Suppressor macrophage treated with lipopolysaccharide for 4 hours (primary cell): ENCODE measurements at places on chromosomes 2 and 18.

DNA sequence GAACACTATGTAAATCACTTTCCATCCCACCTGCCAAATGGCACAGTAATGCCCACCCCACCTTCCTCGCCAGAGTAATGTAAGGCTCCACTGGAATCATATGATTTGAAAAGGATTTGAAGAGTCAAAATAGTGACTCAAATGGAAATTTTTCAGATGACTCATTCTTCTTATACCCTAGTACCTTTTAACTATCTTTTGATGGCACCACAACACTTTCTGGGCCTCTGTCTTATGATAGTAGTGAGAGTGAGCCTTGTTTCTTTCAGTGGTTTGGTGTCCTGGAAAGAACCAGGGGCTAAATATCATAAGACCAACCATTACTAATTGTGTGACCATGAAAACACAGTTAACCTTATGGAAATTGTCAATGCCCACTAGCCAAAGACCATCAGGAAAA lies 235.4 kb upstream of the SLC14A2 start:
- no peak for DNase-seq

DNA sequence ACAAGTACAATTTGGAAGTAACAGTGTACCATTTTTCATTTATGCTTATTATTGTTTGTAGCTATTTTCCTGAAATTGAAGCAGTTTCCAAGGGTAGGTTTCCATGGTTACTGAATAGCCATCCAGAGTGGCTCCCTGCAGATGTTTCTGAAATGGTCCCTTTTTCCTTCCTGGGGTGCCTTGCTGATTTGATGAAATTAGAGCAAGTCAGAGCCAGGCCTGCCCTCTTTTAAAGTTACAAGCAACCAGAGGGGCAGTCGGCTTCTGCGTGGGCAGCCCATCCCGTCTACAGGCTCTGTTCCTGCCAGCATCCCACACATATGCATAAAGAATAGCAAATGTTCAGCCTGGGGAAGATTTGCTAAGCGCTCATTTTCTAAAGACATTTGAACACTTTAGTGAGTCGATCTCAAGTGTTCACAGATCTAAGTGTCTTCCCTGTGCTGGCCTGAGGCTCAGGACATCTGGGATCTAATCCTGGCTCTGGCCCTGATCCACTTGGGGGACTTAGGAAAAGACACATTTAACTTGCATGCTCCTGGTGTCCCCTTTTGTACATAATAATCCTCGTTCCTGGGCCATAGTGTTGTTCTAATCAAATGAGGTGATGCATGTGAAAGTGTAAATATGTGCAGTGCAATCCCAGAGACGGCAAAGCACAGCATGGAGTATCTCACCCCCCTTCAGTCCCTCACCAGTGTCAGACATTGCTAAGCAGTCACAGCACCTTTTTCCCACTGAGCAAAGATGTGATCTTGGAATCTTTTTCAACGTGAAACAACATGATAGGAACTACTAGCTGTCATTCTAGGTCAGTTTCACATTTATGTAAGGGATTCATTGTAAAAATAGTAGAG lies 92.2 kb downstream of the STPG4 start:
- DNase-seq, result no peak

DNA sequence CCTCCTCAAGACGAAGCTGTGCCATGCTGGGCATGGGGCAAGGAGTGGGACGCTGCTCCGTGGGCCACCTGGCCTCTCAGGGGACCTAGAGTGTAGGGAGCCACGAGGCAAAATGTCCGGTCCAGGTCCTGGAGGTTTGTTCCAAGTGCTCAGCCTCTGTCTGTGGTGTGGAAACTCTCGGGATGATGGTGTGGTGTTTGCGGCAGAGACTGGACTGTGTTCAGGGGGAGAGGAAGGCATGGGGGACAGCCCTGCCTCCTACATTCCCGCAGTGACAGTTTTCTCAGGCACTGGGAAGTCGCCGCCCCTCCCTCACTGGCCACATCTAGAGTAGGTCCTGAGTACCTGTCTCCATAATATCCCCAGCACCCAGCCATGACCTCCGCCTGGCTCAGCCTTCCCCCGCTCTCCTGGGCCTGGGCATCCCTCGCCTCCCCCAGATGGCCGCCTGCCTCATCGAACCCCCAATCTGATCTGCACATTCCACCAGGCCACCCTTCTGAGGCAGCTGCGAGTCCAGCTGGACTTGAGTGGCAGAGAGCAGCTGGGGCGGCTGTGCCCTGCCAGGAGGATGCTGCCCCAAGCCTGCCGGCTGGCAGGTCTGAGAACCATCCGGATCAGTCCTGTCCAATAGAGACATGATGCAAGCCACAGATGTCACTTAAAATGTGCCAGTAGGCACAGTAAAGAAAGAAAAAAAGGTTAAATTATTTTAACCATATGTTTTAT lies 6.2 kb downstream of the KCNIP3 start:
- DNase-seq, result no peak

- DNase-seq, result no peak
Observed at GRCh38 chr2:11896386-11896785, 150.0 kb downstream of the LPIN1 start.

DNA sequence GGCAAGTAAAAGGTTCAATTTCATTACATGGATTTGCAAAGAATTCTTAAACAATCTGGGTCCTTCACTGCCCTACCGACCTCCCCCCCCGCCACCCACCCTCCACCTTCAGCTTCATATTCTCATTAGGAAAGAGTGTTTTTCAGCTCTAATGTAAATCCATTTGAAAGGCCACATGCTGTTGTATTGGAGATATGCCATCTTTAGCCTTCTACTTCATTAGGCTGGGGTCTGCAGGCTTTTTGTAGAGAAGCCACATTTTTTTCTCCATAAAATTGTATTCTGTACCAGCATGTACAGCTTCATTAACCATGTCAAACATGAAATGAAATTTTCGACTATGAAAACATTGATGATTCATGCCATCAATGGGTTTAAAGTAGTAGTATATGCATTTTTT lies 42.8 kb upstream of the THUMPD2 start:
- DNase-seq, result no peak

- peak; percentile 78 for DNase-seq
Observed at GRCh38 chr2:216666461-216667233, 28.7 kb downstream of the IGFBP5 start.

DNA sequence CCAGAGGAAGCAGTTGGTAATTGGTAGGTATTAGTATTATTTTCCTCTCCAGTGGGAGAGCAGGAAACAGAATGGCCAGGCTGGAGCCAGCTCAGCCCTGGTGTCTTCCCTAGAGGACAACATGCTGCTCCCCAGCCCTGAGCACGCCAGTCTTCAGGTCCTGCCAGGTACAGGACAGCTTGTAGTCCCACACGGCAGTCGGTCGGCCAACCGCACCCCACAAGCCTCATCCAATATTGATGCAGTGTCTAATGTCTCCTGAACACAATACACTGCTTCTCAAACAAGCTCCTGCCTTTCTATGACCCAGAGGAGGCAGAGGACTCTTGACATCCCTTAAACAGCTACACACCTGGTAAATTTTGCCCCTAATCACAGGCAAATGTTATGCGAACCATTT lies 71.0 kb upstream of the PPP1CB start:
- DNase-seq, result no peak

GRCh38 chr2:157722580-157723234 lies 94.0 kb upstream of the ACVR1C start:
- DNase-seq, result peak; percentile 1

DNA sequence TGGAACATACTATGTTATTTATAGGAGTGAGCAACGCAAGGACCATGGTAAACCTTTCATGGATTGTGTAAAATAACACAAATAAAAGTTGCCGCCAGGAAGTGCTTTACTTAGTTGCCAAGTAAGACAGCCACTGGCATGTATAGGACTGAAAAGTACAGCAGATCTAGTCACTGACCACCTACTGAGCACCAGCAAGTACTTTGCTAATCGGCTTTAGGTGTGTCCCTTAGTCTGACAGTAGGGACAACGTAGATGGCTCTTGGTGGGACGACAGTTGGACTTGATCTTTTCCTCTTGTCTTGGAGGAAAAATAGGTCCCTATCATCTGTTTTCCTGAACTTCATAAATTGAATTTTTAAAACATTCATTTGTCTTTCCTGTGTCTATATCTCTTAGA lies 13.6 kb upstream of the CXXC1 start:
- DNase-seq, result no peak

DNA sequence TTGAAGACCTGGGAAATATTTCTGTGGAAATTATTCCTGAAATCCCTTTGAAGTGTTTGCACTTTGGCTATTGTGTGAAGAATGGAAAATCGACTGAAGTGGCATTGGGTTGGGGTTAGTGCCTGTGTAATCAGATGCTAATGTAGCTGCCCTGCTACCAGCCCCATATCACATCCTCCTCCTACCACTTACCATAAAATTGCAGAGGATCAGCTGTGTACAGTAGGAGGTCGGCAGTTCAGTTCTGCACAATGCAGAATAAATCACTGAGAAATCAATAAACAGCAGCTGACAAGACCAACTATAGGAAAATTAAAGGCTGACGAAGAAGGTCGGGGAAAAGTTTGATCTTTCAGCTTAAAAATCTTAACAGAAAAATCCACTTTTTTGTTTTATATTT lies 440.9 kb downstream of the PTPRM start:
- no peak for DNase-seq

DNA sequence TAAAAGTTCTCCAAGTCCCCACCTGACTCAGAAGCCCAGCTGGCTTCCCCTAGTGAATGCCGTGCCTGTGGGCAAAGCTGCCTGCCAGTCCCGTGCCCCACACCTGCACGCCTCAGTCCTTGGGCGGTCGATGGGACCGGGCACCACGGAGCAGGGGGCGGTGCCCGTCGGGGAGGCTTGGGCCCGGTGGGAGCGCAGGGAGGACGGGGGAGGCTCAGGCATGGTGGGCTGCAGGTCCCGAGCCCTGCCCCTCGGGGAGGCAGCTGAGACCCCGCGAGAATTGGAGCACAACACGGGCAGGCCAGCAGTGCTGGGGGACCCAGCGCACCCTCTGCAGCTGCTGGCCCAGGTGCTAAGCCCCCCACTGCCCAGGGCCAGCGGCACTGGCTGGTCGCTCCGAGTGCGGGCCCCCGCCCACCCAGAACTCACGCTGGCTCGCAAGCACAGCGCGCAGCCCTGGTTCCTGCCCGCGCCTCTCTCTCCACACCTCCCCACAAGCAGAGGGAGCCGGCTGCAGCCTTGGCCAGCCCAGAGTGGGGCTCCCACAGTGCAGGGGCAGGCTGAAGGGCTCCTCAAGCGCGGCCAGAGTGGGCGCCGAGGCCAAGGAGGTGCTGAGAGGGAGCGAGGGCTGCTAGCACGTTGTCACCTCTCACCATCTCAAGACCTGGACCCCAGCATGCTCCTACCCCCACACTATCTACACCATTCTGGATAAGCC lies 215.5 kb downstream of the TNS1 start:
- DNase-seq, result no peak

DNA sequence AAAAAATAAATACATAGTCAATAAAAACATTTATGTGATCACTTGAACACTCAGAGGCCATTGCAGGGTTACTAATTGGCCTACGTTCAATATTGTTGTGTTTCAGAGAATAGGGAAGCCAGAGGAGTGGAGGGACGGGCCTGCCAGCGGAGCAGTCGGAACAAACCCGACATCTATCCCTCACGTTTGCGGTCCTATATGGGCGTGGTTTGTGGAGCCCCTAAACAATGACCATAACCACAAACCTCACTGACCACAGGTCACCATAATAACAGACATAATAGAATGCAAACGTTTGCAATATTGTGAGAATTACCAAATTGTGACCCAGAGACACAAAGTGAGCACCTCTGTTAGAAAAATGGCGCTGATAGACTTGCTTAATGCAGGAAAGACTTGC lies 19.5 kb upstream of the ZNF516 start:
- no peak for DNase-seq

DNA sequence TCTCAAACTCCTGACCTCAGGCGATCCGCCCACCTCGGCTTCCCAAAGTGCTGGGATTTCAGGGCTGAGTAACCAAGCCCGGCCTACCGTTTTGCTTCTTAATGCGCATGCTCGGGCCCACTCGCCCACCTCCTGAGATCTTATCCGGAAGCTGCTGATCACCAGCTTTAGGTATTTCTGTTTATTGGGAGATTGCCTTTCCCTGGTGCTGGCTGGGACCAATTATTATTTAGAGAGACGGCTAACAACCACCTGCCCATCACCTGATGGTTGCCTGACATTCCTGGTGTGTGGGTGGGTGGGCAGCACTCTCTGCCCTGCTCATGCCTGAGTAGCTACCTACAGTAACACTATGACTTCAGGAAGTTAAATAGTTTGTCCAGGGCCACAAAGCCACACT lies 56.3 kb upstream of the ZNF532 start:
- DNase-seq, result no peak

DNA sequence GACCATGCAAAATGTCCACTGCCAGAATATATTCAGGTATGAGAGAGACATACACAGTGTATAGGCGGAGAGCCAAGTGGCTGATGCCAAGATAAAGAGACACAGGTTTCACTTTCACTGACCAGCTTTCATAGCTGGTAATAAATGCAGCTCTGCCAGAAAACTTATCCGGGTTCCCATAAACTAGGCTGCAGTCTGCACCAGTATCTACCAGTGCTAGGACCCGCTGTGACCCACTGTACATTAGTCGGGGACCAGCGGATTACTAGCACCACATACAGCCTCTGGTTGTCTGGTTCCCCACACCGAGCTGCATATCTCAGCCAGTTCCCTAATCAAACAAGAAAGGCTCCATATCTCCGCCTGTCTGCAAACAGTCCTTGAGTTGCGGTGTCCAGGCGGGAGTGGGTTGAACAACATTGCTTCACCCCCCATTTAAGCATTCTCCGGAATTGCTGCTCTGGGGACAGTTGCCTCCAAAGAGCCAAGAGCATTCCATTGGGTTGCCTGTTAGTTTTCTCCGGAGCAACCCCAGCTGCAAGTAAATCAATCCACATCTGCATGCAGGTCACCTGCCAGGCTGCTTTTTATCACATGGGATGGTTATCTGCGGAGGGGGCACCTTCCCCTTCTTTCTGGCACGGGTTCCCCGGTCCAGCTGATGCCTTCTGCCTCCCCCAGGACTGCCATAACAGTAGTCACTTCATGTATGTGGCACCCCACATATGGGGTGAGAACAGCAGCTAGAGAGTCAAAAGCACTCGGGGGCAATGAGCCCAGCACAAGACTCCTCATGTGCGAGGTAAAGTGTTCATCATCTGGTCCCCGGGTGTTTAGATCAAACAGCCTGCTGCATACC lies 18.0 kb upstream of the KLHL23 start:
- no peak for DNase-seq

DNA sequence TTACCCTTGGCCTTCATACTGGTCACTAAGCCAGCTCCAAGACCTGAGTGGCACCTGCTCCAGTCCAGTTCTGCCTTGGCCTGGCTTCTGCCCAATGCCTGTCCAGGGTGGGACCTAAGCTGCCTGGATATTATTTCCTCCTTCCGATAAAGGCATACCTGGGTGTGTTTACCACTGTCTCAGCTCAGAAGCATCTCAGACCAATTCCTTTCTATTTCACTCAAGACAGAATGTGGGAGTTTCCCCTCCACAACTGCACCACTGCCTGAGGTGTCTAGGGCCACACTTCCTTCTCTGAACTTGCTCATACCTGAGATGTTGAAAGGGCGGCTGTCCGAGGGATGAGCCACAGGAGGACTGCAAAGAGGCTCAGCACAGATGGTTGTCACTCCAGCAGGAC lies 18.4 kb upstream of the CAB39 start:
- DNase-seq, result no peak

DNA sequence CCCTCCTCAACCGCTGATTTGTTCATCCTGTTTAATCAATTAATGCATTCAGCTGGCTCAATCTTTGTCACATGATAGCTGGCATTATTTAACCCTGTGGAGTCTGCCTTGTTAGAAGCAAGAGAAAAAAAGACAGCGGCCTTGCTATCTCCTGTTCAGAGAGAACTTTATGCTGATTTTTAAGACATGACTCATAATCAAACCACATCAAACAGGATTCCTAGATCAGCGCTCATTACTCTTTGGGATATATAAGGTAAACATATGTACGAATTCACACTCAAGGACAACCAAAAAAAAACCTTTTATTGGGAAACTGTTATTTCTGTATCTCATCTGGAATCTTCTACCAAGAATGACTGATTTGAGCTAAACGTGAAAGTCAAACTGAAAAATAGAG lies 195.1 kb downstream of the C1D start:
- DNase-seq, result no peak
